ENCODE measurements at places on chromosomes 1 and 21.

- DNase-seq, result no peak
Observed at GRCh38 chr1:207960346-207960745, 49.4 kb upstream of the CD34 start.

DNA sequence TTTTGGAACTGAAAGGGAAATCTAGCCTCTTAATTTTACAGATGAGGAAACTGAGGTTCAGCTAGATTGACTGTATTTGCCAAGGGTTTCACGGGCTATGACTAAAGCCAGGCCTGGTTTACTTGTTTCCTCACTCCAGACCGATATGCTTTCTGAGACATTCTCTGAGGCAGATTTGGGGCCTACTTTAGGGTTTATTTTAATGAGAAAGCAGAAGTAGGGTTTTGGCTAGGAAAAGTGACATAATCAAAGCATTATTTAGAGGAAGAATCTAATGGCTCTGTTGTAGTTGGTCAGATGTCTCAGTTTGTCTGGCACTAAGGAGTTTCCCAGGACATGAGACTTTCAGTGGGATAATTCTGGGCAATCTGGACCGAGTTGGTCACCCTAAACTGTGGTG lies 1.5 kb upstream of the RPTN start:
- no peak for DNase-seq

- no peak for DNase-seq
Observed at GRCh38 chr1:166164995-166165660, 1.7 kb downstream of the FAM78B start.

- no peak for DNase-seq
Observed at GRCh38 chr1:245060684-245061374, 94.0 kb upstream of the KIF26B start.

DNA sequence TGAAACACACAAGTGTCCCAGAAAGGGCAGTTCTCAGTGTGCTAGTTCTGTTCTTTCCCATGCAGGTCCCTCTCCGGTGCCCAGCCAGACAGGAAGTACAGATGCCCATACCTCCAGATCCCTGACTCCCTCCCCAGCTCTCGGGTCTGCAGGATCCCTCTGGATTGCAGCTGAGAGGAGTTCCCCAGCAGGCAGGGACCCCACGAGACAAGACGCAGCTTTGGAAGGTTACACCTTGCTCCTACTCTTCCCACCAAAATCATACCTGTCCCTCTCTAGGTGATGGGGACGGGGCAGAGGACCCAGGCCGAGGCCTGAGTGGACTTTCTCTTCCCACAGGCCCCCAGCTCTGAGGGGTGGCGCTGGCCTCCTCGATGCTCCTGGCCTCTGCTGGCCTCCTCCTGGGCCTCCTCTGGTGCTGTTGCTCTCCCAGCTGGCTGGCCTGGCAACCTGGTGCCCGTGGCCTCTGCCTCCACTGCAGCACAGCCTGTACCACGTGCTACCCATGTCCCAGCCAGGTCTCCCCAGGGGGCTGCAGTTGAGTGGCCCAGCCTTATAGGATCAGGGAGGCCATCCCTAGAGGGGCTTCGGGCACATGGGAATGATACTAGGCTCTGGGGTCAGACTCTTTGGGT lies 9.4 kb downstream of the LDLRAD2 start:
- no peak for DNase-seq

DNA sequence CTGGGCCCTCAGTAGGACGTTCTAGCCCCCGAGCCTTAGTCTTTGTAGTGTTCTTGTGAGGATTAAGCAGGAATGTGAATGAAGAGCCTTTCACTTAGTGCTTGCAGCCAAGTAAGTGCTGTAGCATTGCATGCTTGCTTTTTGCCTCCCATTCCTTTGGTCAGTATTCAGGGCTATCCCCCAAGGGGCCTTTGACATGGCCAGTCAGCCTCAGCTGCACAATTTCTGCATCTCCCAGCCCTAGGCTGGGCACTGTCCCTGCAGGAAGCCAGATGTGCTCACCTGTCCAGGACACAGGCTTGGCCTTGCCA lies 30.5 kb downstream of the SOX13 start:
- no peak for DNase-seq

- no peak for DNase-seq
Observed at GRCh38 chr1:228150461-228151179, 890 bp downstream of the GJC2 start.

GRCh38 chr1:23506376-23507107 lies 22.6 kb upstream of the ASAP3 start:
- DNase-seq, result no peak

DNA sequence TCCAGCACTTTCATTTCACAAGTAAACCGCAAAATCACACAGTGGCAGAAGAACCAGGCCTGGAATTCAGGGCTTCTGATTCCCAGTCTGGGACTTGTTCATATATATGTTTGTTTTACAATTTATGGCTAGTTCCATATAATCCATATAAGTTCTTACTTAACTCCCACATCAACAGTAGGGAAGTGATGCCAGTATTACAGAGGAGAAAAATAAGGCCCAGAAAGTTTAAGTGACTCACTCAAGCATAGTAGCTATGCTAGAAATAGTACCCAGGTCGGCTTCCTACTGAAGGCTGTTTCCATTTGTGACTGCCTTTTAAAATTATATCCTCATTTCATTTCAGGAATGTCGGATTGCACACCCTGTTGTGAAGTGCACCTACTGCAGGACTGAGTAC lies 1.4 kb downstream of the FAM76A start:
- no peak for DNase-seq

DNA sequence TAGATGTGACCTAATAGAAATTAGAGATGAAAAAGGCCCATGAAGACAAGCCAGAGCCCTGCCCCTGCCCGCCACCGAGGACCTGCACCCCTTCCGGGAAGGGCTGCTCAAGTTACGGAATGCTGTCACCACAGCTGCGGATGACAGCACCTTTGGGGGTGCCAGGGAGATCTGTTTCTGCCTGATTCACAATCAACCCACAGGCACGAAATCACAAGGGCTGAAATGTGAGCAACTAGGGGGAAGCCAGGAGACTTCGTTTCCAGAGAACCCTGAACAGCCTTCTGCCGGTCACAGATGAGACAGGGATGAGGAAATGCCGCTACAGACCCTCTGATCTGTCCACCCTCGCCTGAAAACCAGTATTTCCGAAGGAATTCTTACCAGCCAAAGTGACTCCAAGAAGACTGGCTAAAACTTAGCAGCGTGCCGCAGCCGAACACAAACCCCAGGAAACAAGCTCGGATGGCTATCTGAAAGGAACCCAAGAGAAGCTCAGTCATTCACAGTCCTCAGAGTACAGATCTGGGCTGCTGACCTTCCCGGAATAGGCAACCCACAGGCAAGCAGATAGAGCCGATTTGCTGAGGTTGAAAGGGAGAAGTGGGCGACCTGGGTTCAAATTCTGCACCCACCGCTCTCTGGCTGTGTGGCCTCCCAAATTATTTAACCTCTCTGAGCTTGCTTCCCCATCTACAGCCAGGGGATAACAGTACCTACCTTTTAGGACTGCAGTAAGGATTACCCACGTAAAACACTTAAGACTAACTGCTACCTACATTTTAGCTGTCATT lies 1.1 kb downstream of the ICMT start:
- DNase-seq, result peak; percentile 35

GRCh38 chr1:92695104-92695503 lies 89.8 kb downstream of the EVI5 start:
- no peak for DNase-seq

DNA sequence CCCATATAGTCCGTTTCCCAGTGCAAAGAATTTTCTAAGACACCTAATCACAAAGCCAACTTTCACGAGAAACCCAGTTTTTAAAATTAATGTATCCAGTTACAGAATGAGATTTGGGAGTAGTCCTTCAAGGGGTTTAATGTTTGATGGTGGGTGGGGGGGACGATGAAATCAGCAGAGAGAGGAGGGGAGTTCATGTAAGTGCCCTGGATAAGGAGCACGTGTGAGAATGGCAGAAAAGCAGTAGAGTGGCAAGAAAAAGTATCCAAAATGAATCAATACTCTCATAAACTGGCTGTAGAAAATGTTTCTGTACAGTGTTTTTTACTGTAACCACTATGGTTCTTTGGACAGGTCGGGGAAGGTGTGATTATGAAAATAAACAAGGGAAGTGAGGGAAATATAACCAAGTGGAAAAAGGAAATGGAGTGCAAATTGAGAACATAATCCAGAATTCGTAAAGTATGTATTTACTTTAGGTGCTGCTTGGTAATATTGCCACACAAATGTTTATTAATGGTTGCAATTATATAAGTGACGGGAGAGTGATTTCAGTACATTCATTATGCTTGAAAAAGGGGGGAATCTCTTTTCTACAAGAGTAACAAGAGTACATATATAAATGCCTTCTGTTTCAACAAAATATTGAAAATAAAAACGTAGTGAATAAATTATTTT lies 118.7 kb upstream of the RRP15 start:
- DNase-seq, result no peak

Measured in PC-9 (cell line).